ENCODE measurements at places on chromosomes 11 and 22. TPM values are rescaled to one million over a fixed set of nuclear protein-coding genes. Genes with fewer than 3 reads are reported as not detected.
A peak's percentile ranks its signal among the peaks of the same experiment; 100 is the strongest.

DNA sequence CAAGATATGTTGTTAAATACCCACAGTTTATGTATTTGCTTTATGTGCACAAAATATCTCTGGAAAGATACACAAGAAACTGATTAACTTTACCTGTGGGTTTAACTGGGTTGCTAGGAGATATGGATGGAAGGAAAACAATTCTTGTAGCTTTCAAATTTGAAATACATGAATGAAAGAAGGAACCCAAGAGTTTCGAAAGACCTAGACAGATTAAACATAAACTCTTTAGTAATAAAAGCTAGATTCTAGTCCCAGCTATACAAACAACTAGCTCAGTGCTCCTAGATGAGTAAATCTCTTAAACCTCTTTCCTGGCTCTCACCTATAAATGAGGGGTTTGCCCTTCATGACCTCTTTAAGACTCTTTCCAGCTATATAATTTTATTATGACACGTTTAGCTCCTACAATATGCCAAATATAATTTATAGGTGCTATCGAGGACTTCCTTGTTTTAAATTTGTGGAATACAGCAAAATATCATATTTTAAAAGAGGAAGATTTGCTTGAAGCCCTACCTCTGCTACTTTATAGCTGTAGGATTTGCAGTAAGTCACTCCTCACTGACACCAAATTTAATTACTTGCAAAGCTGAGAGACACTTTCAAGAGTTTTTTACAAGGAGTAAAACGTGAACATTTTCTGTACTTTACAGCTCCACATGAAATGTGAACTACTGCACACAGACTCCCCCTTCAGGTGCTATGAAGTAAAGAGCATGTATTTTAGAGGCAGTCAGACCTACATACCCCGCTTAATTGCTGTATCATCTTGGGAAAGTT lies 50.7 kb downstream of the RRAS2 start:
- peak; percentile 17 for DNase-seq

- DNase-seq = no peak
Measured at GRCh38 chr22:36110306-36110881, 50.2 kb downstream of the APOL3 start.

DNA sequence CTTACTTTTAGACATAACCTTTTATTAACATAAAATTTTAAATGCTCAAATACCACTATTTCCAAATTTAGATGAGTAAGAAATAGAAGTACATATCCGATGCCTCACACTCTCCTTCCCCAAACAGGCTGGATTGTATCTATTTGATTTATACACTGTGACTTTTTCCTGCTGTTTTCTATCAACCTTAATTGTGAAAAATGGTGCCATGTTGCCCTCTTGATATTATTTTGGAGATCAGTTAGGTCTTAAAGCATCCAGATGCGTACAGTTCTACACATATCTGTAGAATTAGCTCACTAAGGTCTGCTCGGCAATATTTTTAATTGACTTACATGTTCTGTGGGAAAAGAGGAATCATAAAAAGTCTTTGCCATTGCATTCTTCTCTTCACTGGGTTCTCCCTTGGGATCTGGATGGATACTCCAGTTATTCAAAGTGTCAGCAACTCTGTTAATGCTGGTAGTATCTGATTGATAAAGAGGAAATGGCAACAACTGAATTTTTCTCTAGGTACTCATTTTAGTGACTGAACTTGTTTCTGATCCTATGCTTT lies 27.2 kb downstream of the EIF3M start:
- DNase-seq = no peak

OR10A2 gene
- total RNA-seq = not detected

DNA sequence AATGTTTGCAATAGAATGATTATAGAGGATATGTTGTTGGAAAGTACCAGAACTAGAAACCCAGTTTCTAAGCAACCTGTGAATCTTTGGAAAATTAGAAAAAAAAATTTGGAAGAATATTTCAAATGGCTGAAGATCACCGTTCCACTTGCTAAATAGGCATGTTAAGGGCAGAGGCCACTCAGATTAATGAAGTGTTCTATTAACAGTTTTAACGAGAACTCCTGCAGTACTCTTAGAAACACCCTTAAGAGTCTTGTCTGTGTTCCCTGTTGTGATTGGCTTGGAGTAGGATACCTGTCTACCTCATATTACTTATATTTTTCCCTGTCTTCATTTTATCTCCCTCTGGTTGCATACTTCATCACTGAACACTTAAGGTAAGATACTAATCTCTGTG lies 4.6 kb downstream of the C11orf54 start:
- no peak for DNase-seq

All from cerebellum (tissue), 4 donors.